ENCODE measurements at places on chromosomes 7 and 10.

GRCh38 chr10:92404612-92405418 is 113.8 kb downstream of the MARCHF5 start:
- DNase-seq: no peak

DNA sequence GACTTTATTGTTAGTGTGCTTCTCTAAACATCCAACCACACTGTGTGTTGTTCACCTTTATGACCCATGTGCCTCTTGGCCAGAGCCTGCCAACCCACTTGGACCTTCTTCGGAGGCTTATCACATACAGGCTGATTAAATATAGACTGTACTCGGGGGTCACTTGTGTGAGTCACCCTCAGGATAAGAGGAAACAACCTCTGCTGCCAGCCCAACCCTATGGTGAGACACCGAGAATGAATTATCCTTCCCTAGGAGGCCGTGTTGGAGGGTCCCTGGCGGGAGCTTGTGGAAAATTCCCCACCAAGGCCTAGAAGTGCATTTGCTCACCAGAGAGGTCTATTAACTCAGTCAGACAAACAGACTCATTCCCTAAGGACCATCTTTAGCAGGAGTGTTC is 63.0 kb downstream of the FAS start:
- DNase-seq: no peak

- no peak for DNase-seq
Measured at GRCh38 chr10:120999868-121000267, 148.7 kb downstream of the WDR11 start.

- DNase-seq: no peak
Measured at GRCh38 chr10:24162206-24162985, 46.5 kb upstream of the KIAA1217 start.

GRCh38 chr10:98294270-98294627 is 26.3 kb upstream of the LOXL4 start:
- no peak for DNase-seq

DNA sequence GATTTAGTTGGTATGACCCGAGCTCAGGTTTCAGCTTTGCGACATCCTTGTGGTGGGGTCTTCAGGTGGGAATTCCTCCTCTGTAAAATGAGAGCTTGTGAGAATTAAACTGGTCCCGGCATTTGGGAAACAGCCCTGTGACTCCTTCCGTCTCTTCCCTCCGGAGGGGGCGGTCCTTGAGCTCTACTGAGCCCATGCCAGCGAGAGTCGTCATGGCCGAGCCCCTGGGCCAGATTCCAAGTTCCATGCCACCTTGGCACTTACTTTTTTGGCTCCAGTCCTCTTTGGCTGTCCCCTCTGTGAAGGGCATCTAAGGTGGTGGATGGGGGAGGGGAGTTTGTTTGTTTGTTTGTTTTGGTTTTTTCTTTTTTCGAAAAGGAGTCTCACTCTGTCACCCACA is 47.6 kb downstream of the GTF2IRD1 start:
- DNase-seq: no peak

DNA sequence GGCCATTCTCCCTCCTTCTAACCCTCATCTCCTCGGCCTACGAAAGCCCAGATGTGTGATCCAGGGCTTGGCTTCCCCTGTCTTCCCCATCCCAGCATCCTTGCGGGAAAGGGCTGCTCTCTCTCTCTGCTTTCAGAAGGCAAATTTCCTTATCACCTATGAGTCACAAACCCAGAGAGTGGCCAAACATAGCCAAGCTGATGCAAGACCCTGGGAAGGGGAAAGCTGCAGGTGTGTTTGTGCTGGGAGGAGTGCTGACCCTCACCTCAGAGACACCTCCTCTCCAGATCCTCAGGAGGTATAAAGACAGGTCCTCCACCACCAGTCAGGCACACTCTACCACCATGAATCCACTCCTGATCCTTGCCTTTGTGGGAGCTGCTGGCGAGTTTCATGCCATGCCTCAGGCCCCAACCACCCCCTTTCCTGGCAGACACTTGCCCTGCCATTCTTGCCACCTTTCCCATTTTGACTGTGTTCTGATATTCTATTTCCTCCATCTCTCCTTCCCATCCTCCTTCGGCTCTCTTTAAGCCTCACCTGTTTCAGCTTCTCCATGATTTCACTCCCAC is 10.6 kb upstream of the PRSS2 start:
- no peak for DNase-seq
